ENCODE measurements at places on chromosomes 12 and 14.

- no peak for DNase-seq
Measured at GRCh38 chr12:74152370-74152769, 385.3 kb upstream of the ATXN7L3B start.

DNA sequence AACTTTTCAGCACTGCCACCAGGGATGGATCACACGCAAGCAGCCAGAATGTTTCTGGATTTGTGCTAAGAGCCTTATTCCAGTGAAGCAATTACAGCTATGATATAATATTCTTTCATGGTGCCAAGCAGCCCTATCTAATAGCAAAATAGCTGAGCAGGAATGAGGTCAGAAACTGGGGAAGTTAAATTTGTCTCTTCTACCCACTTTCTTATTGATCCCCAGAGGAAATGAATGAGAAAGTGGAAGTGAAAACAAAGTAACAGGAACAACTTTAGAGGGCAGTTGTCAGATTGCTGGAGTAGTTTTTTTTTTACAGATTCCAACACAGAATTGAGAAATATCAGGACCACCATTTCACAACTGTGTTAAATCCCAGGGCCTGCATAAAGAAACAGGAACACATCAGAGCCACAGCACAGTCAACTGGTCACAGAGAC, 44.8 kb downstream of the GCH1 start:
- no peak for DNase-seq

GRCh38 chr14:100857233-100857922, 31.5 kb downstream of the MEG3 start:
- peak; percentile 30 for DNase-seq

DNA sequence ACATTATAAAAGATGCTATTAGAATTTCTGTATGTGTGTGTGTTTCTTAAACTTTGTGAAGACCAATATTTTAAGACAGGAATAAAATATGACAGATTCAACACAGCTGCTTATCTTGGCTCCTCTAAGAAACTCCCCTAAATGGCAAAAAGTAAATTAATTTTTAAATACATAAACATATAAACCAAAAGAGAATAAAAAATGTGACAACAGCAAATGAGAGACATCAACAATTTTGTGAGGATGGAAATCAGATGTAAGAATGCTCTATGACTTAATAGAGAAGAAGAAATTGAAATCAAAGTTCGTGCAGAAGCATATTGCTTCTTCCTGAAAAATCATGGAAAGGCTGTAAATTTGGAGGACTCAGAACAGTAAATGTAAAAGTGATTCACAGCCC, 1083.8 kb downstream of the FLRT2 start:
- no peak for DNase-seq

GRCh38 chr14:73188501-73188911, 48.8 kb upstream of the PAPLN start:
- no peak for DNase-seq

GRCh38 chr12:2520722-2521246, 274.0 kb upstream of the FKBP4 start:
- no peak for DNase-seq

DNA sequence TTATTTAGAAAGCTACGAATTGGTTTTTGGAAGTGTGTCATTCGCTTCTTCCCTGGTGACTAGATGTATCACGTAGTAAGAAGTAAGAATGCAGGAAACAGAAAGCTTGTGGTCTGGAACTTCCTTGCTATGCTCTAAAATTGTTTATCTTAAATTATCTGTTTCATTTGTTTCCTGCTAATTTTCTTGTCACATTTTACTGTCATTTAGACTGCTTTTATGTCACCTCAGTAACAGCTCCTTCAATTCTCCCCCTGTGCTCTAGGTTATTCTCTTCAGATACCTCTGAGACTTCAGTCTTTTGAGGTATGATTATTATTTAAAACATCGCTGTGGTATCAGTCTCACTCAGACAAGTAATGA, 699 bp upstream of the CD69 start:
- no peak for DNase-seq

DNA sequence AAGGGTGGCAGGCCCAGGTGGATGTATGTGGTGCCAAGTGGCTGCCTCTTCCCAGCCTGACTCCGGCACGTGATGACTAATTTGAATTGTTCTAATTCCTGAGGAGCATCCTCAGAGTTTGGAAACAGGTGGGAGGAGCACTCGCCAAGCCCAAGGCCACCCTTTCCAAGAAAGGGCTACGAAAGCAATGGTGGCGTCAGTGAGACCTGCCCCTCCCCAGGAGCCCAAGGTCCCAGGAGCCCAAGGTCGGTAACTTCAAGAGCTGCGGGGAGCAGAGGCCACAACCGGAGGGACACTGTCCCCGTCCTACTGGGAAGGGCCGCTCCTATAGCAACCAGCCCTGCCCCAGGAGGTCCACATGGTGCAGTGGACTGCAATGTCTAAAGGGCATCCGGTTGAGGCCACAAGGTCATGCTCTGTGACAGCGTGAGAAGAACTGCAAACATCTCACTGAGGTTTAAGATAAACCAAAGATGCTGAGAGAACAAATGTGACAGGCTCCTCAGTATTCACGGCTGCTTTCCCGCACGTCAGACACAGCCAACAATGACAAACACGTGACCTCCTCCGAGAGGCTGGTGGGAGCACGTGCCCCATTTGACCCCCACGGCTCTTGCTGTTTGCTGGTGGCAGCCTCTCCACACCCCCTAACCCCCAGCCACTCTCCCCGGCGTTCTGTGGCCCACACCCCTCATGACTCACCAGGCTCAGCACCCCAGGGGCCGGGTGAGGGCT, 79.6 kb downstream of the ITPK1 start:
- DNase-seq = peak; percentile 36

DNA sequence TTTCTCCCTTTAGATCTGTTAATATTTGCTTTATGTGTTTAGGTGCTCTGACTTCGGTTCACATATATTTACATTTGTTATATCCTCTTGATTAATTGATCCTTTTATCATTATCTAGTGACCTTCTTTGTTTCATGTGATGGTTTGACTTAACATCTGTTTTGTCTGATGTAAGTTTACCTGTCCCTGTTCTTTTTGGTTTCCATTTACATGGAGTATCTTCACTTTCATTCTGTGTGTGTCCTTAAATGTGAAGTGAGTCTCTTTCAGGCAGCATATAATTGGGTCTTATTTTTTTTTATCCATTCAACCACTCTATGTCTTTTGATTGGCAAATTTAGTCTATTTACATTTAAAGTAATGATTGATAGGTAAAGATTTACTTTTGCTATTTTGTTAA, 24.2 kb downstream of the TRMT5 start:
- DNase-seq = no peak

DNA sequence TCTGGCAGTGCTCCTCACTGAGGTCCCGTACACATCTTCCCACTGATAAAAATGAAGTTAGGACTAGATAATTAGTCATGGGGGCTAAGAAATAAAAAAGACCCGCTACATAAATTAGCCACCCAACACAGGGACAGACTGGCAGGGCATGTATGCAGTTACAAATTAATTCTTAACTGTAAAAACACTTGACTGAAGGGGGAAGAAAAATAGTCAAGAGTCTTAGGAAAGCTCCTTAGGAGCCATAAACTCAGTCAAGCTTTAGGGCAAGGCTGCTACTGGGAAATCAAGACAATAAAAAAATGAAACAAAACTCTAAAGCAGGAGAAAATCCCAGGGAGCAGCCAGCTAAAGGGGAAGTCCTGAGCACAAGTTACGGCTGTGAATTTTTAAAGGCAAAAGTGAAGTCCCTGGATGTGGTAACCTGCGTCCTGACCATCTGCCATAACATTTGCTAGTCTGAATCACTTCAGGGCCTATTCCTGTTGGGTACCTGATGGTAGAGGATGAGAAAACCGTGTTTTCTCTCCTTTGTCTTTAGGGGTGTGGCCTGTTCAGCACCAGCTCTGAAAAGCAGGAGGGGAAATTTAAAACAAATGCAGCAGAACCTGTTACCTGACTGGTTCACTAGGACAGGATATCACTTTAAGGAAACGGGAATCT, 7.5 kb upstream of the NPFF start:
- no peak for DNase-seq

DNA sequence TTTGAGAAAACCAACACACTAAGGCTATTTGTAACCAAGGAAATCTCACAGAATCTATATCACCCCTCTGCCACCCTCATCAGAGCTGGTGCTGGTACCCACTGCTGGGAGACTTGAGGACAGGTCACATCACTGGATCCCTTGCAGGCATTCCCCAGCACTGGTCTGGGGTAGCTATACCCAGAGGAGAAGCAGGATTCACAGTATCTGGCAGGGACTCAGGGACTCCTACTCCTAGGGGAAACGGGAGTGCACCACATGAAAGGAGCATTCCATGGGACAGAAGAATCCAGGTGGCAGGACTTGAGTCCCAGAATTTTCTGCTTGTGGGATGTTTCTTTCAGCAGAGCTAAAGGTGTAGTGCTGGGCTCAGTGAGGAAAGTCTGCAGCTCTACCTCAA, 223.2 kb downstream of the ADGRD1 start:
- DNase-seq = no peak

DNA sequence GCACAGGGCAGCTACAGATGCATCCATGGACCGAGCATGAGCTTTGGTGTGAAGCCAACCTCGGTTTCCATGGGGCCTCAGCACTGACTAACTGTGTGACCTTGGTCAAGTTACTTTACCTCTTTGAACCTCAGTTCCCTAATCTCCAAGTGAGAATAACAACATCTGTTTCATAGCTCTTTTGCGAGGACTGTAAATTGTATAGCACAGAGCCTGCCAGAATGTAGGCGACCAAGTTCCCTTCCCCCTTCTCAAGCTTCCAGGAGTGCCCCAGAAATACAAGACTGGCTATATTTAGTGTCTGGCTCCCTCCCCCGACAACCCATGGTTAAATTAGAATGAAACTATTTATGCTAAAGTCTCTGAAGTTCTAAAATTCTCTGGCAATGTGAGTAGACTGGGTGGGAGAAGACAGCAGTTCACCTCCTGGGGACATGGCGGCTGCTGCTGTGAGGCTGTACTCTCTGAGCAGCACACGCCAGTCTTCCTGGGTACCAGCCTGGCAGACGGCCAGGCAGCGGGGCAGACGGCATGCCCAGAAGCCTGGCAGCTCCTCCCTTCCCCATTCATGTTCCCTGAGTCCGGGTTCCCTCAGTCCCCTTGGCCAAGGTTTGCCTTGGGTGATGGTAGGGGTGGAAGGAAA, 22.0 kb upstream of the TMED10 start:
- DNase-seq = no peak

GRCh38 chr12:52506858-52507715, 13.1 kb downstream of the KRT5 start:
- no peak for DNase-seq

GRCh38 chr12:53738406-53739213, 11.4 kb upstream of the CALCOCO1 start:
- peak; percentile 64 for DNase-seq

DNA sequence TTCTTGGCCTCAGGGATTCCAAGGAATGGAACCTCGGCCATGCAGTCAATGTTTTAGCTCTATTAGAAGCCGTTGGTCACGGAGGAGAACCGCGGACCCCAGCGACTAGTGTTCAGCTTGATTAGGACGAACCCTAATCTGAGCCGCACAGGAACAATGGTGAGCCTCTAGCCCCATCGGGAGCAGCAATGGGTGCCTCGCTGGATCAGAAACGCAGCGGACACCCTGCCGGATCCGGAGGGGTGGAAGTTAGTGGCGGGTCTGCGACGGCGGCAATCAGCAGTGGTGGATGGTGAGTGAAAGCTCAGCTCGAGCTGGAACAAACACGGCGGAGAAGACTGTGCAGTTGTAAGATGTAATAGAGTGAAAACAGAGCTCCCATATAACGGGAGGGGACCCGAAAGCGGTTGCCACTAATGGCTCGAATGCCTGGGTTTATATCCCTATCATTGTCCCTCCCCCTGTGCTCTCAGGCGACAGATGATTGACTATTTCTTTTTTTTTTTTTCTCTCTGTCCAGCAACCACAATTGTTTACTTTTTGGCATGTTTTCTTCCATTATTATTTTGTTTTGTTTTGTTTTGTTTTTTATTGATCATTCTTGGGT, 127.7 kb downstream of the ZNF664 start:
- DNase-seq = no peak

- DNase-seq = no peak
Measured at GRCh38 chr12:119225454-119225853, 46.7 kb downstream of the HSPB8 start.

- DNase-seq = no peak
Measured at GRCh38 chr12:23561364-23562345, 387.8 kb downstream of the SOX5 start.

DNA sequence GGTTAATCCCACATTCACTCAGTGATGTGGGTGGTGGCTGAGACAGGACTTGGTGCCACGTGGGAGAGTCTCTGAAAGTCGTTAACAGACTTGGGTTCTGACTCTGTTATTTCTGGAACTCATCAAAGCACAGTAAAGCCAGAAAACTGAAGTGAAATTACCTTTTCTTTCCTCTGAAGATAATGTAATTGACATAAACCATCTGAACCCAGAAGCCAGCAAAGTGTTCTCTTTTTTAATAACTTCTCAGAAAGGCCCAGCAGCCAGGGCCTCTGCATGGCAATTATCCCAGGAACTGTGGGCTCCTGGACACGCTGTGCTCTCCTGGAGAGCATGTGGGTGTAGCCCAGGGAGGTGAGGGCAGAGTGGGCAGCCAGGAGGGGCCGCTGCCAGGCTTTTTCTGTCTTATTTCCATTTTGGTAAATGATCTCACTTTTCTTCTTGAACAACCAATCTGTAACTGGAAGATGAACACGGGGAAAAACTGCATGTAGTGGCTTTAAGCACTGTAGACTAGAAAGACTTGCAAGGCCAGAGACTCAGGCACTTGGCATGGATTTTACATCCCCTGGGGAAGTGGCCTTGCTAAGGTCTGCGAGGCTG, 444.1 kb upstream of the TMEM132C start:
- no peak for DNase-seq

GRCh38 chr12:59619461-59620240, 23.8 kb downstream of the SLC16A7 start:
- DNase-seq = no peak

DNA sequence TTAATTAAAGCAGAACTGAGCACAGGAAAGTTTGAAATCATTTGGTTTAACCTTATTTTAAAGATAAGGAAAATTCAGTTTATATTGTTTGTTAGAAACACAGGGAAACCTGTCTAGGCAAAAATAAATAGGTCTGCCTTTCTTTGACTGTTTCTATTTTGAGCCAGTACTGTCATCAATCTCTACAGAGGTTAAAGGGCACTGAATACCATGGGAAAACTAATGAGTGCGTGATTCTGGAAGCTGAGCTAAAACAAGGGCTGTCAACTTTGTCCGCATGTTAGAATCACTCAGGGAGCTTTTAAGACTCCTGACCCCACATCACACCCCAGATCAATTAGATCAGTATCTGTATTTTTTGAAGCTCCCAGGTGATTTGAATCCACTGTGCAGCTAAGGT, 38.8 kb downstream of the NOPCHAP1 start:
- no peak for DNase-seq

- DNase-seq = no peak
Measured at GRCh38 chr12:67917811-67918210, 71.4 kb upstream of the IFNG-AS1 start.

Data from nephron progenitor cell (in vitro differentiated cells).